A549 treated with GW870086 at 1 μM for 4 hours (cell line): ENCODE measurements at places on chromosomes 16 and 17. TPM values are rescaled to one million over a fixed set of nuclear protein-coding genes. Genes with fewer than 3 reads are reported as not detected.

USP43 gene
- total RNA-seq: 3.3 to 4.6 TPM (median 4.0 TPM) in 5 replicates

EFCAB5 gene
- 0.14 to 0.38 TPM (median 0.29 TPM) in 4 of 5 replicates, not detected in the other for total RNA-seq

COL1A1 gene
- 6.1 to 9.5 TPM (median 7.9 TPM) in 5 replicates for total RNA-seq

MYO15A gene
- 0.28 to 1.1 TPM (median 0.71 TPM) in 5 replicates for total RNA-seq

CRYBA1 gene
- not detected in 5 replicates for total RNA-seq

TCAP gene
- 0.72 to 1.5 TPM (median 1.1 TPM) in 5 replicates for total RNA-seq

EPOP gene
- total RNA-seq: 9.8 to 13.2 TPM (median 12.6 TPM) in 5 replicates

FADS6 gene
- 0.09 TPM in 1 of 5 replicates, not detected in the others for total RNA-seq

KCNH4 gene
- total RNA-seq: 0.25 to 0.39 TPM (median 0.29 TPM) in 5 replicates

CHST4 gene
- total RNA-seq: 0.08 TPM in 1 of 5 replicates, not detected in the others

TEKT5 gene
- 0.14 TPM in 1 of 5 replicates, not detected in the others for total RNA-seq

CYB561 gene
- total RNA-seq: 28.5 to 37.6 TPM (median 35.8 TPM) in 5 replicates

KRTAP2-3 gene
- not detected in 5 replicates for total RNA-seq

HOXB5 gene
- 1.7 to 2.5 TPM (median 2.2 TPM) in 5 replicates for total RNA-seq

SEC14L1 gene
- total RNA-seq: 52.5 to 71.6 TPM (median 64.3 TPM) in 5 replicates

TBC1D3K gene
- total RNA-seq: not detected in 5 replicates

ZNF768 gene
- 37.2 to 46.2 TPM (median 45.5 TPM) in 5 replicates for total RNA-seq

KRTAP4-6 gene
- not detected in 5 replicates for total RNA-seq

RANGRF gene
- 39.8 to 50.9 TPM (median 44.1 TPM) in 5 replicates for total RNA-seq

CACNG4 gene
- 10.7 to 15.4 TPM (median 13.9 TPM) in 5 replicates for total RNA-seq

KIF2B gene
- not detected in 5 replicates for total RNA-seq

KRTAP9-2 gene
- total RNA-seq: not detected in 5 replicates

PCGF2 gene
- 31.5 to 53.9 TPM (median 52.9 TPM) in 5 replicates for total RNA-seq

RASD1 gene
- total RNA-seq: 1.2 to 1.9 TPM (median 1.7 TPM) in 5 replicates

HSPB9 gene
- 0.08 TPM in 1 of 5 replicates, not detected in the others for total RNA-seq

YBX2 gene
- total RNA-seq: 0.22 to 0.91 TPM (median 0.52 TPM) in 5 replicates

PDE6G gene
- 1.6 to 3.1 TPM (median 2.3 TPM) in 5 replicates for total RNA-seq

KRTAP1-5 gene
- total RNA-seq: not detected in 5 replicates

SDR42E2 gene
- not detected in 5 replicates for total RNA-seq

ZNF205 gene
- total RNA-seq: 10.8 to 15.4 TPM (median 14.6 TPM) in 5 replicates

ADAM11 gene
- total RNA-seq: 1.2 to 2.0 TPM (median 1.8 TPM) in 5 replicates

TP53TG3 gene
- total RNA-seq: 0.61 to 1.00 TPM (median 0.79 TPM) in 4 of 5 replicates, not detected in the other

KRT20 gene
- total RNA-seq: 0.10 to 0.53 TPM (median 0.27 TPM) in 5 replicates

SULT1A1 gene
- total RNA-seq: 4.7 to 6.1 TPM (median 5.4 TPM) in 5 replicates

VTN gene
- 16.5 to 23.2 TPM (median 19.6 TPM) in 5 replicates for total RNA-seq

OR3A2 gene
- not detected in 5 replicates for total RNA-seq

AOC2 gene
- 1.8 to 2.3 TPM (median 1.9 TPM) in 5 replicates for total RNA-seq

NPB gene
- total RNA-seq: 0.27 to 0.84 TPM (median 0.53 TPM) in 5 replicates

ASGR1 gene
- 0.78 to 1.4 TPM (median 0.87 TPM) in 5 replicates for total RNA-seq

AHSP gene
- total RNA-seq: not detected in 5 replicates

CCL3 gene
- total RNA-seq: not detected in 5 replicates

GP1BA gene
- total RNA-seq: not detected in 5 replicates

BCL7C gene
- 26.1 to 42.8 TPM (median 37.7 TPM) in 5 replicates for total RNA-seq

KRTAP3-1 gene
- not detected in 5 replicates for total RNA-seq

ICAM2 gene
- not detected in 5 replicates for total RNA-seq

CDH1 gene
- 3.9 to 5.1 TPM (median 4.2 TPM) in 5 replicates for total RNA-seq

CLEC3A gene
- total RNA-seq: not detected in 5 replicates

SCRN2 gene
- total RNA-seq: 31.4 to 41.3 TPM (median 39.2 TPM) in 5 replicates

KRT36 gene
- 0.07 TPM in 1 of 5 replicates, not detected in the others for total RNA-seq

TBC1D28 gene
- not detected in 5 replicates for total RNA-seq

HYDIN gene
- 0.20 to 0.61 TPM (median 0.31 TPM) in 5 replicates for total RNA-seq

TSPAN10 gene
- 4.2 to 5.9 TPM (median 4.7 TPM) in 5 replicates for total RNA-seq

GSE1 gene
- 18.0 to 24.8 TPM (median 21.8 TPM) in 5 replicates for total RNA-seq

PYCARD gene
- 31.2 to 47.1 TPM (median 36.9 TPM) in 5 replicates for total RNA-seq

TOP2A gene
- total RNA-seq: 178 to 251 TPM (median 211 TPM) in 5 replicates
